ENCODE measurements at places on chromosomes 7 and 10.

DNA sequence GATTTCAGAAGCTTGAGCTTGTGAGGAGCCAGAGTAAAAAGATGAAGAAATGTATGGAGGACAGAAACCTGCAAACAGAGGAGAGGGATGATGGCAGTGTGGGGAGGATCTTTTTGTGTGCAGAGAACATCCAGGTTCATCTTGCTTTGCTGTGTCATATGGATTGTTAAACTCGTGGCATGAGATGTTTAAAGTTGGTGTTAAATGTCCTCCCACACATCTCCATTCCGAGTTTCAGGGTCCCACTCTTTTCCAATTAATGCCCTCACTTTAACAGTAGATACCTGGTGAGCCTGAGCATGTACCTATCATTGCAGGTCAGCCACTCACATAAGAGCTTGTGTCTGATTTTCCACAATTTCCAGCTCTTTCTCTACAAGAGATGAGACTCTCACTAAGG lies 147.7 kb downstream of the ST7 start:
- DNase-seq = no peak

- no peak for DNase-seq
Measured at GRCh38 chr7:128380483-128381106, 19.1 kb upstream of the PRRT4 start.

- no peak for DNase-seq
Measured at GRCh38 chr10:24579906-24580305, 143.8 kb downstream of the ARHGAP21 start.

- DNase-seq = no peak
Measured at GRCh38 chr7:7103343-7104313, 78.7 kb upstream of the C1GALT1 start.

- no peak for DNase-seq
Measured at GRCh38 chr10:91219371-91220193, 881 bp upstream of the PCGF5 start.

DNA sequence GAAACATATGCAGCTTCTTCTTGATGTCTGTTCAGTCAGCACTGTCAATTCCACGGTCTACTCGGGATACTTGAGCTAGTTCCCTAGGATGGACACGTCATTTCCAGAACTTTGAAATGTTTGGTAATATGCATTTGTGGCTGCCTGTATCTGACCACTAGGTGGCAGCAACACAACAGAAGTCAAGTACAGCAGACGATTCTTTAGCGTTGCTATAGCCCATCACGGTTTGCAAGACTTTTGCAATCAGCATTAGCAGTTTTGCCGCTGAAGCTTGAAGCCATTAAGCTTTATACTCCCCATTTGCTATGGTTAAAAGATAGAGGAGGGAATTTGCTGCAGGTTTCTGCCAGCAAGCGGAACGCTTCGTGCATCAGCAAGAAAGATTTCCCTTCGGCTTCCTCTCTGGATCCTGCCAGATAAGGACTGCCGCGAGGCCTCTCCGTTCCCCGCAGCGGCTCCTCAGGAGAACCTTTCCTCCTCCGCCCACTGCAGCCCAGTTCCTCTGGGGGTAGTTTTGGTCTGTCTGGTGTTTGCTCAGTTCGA lies 63.5 kb downstream of the ABCC2 start:
- DNase-seq = peak; percentile 63

GRCh38 chr7:158396982-158397862 lies 190.4 kb downstream of the PTPRN2 start:
- no peak for DNase-seq

GRCh38 chr7:25496476-25497368 lies 268.4 kb upstream of the NPVF start:
- DNase-seq = no peak

DNA sequence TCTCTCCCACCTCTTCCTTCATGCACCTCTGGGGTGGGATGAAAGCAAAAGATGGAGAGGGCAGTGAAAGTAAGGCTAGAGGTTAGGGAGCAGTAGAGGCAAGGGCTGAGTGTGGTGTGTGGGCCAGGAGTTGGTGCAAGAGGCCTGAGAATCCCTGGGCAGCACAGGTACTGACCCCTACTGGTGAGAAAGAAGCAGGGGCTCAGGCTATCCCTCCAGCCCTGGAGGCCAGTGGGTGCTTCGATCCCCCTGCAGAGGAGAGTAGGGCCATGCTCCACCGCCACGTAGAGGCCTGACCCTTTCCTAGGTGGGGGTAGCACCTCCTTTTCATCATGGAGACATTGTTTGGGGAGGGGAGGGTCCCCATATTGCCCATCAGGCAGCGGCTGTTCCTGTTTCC lies 9.8 kb downstream of the CDHR1 start:
- no peak for DNase-seq

GRCh38 chr7:98621573-98622482 lies 4.7 kb downstream of the NPTX2 start:
- no peak for DNase-seq

DNA sequence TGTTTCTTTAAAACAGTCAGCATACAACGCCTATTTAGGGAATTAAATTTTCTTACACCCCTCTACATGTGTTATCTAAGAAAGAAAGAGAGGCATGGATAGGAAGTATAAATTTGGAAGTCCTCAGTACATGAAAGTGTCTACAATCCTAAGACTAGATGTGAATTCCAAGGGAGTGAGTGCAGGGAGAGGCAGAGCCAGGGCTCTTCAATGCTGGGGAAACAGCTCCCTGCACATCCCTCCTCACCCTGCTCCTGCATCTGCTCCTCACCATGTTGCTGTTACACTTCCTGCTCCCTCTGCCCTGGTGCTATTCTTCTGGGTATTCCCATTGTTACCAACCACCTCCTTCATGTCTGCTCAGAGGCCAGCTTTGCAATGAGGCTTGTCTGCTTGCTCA lies 229.1 kb upstream of the AKR1E2 start:
- DNase-seq = no peak

- DNase-seq = no peak
Measured at GRCh38 chr10:69403519-69403918, 13.2 kb downstream of the TACR2 start.

GRCh38 chr7:151380199-151381097 lies 29.4 kb downstream of the WDR86 start:
- no peak for DNase-seq

DNA sequence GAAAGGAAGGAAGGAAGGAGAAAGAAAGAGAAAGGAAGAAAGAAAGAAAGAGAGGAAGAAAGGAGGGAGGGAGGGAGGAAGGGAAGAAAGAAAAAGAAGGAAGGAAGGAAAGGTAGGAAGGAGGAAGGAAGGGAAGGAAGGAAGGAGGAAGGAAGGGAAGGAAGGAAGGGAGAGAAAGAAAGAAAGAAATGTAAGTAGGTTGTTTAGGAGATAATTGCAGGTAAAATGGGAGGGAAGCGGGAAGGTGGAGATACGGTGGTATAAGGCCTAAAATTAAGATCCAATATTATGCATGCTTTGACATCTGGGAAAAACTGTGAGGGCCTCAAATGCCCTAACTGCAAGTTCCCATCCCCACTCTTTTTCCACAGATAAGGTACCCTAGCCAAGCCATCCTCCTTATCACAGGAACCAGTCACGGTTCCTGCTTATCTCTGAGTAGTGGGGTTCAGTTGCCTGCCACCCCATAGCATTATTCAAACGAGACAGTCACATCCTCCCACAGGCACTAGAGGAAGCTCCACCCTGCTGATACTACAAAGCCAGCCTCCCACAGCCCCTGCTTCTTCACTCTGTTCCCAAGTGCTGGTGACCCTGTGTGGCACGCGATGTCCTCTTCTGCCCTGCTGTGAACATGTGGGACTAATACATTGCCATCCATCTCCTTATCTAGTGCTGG lies 28.7 kb downstream of the ST8SIA6 start:
- DNase-seq = no peak

DNA sequence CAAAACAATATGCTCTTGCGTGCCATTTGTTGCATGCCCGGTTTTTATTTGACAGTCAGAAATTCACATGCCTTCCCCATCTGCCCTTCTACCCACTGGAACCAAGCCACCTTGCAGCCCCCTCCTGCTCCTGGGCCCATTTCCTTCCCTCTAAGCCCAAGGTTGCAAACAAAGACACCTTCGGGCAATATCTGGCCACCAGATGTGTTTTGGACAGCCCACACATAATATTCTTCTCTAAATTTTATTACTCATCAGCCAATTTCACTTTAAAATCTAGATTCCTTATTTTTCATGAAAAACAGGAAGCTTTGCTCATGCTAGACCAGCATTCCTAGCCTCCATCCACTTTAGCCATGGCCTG lies 18.2 kb upstream of the C10orf105 start:
- no peak for DNase-seq

- DNase-seq = no peak
Measured at GRCh38 chr10:98878418-98878817, 357.2 kb downstream of the HPSE2 start.

- peak; percentile 59 for DNase-seq
Measured at GRCh38 chr7:43758822-43759683, 573 bp downstream of the BLVRA start.

DNA sequence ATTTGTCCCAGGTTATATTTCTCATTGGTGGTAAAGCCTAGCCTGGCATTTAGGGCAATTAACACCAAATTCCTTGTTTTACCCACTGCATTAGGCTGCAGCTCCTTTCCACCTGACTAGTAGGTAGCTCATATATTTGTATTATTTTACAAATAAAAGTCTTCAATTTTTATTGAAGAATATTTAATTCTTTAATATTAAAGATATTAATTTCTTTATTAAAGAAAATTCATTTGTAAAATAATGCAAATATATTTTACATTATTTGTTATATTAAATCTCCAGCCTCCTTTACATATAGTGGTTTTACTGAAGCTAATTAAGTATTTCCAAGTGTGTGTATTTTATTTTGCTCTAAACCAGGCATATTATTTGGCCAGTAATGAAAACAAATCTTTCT lies 361.2 kb downstream of the GPR158 start:
- no peak for DNase-seq

DNA sequence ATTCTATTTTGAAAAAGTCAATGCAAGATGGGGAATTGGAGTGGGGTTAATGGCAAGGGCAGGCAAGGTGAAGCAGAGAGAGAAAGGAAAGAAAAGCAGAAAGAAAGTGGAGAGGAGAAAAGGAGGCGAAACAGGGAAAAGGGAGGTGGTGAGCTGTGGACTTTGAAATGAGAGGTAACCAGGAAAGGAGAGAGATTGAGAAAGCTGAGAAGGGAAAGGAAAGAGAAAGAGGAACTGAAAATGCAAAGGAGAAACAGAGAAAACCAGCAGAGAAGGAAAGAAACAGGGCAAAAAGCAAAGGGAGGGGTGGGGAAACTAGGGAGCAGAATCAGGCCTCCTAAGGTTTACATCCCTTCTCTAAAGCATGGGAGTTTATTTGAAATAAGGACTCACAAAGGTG lies 72.5 kb upstream of the TPK1 start:
- no peak for DNase-seq

- DNase-seq = no peak
Measured at GRCh38 chr7:1770331-1770730, 100.3 kb downstream of the ELFN1 start.

DNA sequence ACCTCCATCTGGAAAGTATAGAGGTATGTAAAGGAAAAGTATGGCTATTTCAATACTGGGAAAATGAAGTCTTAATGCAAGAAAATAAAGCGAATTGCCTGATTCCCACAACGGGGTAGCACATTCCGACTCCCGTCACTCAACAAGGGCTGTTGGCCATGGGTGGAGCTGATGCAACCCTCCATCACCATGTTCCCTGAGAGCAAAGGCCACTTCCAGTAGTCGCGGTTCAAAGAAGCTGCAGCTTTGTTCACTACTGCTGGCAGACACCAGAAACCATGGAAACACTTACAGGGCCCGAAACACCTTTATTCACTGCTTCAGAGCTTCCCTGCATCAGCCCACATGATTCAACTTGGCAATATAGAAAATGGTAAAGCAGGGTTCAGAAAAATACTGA lies 44.0 kb downstream of the TMEM26 start:
- no peak for DNase-seq

GRCh38 chr7:22932896-22933295 lies 81.0 kb downstream of the HYCC1 start:
- DNase-seq = no peak

GRCh38 chr10:76091926-76092325 lies 660.5 kb downstream of the LRMDA start:
- no peak for DNase-seq

GRCh38 chr7:124765401-124766352 lies at the start of gene GPR37:
TSS of gene GPR37 (minus strand) at chr7:124765792. CDS start at chr7:124764976, 816 bp downstream.
- peak; percentile 88 for DNase-seq

DNA sequence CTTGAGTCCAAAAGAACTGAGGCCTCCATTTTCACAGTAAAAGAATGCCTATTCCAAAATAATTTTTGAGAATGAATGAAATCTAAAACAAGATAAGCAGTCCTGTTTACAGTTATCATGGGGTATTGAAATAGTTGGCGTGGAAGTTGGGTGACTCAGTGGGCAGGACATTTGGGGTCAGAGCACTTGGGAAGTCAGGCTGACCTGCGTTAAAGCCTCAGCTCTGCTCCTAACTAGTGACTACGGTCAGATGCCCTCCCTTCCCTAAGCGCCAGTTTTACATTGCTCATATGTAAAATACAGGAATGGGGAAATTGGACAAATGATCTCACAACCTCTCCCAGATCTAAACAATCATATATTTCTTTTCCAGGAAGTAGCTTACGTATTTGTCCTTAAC lies 2.3 kb upstream of the PAPSS2 start:
- DNase-seq = no peak

DNA sequence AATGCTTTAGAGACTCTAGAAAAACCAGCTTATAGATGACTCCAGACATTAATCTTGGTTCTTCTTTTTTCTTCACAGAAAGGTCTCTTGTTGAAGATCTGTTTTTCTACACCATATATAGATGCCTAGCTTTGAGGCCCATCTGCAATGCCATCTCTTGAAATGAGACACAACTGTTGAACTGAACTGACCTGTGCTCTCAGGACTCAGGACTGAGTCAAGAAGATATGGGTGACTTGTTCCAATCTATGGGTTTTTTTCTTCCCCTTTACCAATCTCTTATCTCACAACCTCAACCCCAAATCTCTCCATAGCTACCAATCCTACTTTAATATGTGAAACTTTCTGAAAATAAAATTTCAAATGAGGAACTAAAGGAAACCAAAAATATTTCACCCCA lies 194.7 kb downstream of the SNX13 start:
- no peak for DNase-seq

DNA sequence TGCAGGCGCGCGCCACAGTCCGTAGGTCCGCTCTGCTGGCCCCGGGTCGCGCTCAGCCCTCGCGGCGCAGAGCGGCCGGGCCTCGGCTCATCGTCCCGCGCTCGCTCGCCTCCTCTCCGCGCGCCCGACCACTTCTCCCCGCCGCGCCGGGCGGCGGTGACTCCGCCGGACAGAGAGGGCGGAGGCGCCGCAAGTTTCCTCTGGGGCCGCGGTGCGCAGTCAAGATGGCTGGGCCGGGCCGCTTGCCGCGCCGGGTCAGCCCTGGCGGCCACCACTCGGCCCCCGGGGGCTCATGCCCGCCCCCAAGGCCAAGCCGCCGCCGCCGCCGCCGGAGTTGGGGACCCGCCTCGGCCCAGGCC lies 441 bp downstream of the FZD8 start:
- no peak for DNase-seq

- no peak for DNase-seq
Measured at GRCh38 chr7:106405697-106406141, 120.9 kb upstream of the NAMPT start.

GRCh38 chr10:118520116-118520742 lies 75.2 kb downstream of the PRLHR start:
- no peak for DNase-seq

GRCh38 chr7:14170872-14171271 lies 181.4 kb upstream of the ETV1 start:
- DNase-seq = no peak

Data from nucleus accumbens (tissue), 56 donors.